ENCODE measurements at places on chromosomes 16 and 17.

GRCh38 chr17:68868708-68869107 lies 86.5 kb downstream of the ABCA8 start:
- no peak for DNase-seq

- DNase-seq = peak; percentile 53
These were observed 163.2 kb downstream of the SPECC1 start for GRCh38 chr17:20172376-20172775.

DNA sequence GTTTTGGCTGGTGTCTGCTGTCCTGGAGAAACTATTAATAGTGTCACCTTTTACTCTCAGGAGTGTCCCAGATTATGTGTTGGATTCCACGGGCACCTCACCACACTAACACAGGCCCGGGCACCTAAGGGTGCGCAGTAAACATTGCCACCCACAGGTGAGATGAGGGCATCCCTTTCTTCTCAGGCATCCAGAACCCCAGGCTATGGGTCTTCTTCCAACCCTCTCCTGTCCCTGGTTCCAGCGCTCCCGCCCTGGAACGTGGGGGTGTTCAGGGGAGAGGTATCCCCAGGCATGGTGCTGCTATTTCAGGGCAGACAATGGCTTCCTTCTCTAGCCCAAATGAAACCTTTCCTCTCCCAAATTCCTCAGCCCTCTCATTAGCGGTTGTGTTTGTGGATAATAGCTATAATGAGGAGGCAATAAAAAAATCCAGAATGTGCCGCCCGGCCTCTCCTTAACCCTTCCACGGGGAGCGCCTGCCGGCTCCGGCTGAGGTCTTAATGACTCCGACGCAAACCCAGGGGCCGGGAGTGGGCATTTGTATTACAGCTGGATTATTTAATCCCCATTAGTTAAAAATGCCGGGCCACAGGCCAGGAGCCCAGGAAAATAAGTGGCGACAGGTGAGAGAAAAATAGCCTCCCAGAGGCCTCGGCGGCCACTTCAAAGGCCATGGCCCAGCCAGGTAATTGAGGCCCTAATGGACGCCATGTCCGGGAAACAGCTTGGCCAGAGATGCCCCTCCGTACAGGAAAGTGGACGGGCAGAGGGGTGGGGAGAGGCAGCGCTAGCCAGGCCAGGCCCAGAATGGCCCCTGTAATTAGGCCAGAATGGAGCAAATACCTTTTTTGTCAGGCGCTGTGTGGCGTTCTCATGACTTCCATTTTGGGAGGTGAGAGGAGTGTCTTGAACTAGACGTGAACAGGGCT lies 102.8 kb downstream of the IRX5 start:
- DNase-seq = no peak

DNA sequence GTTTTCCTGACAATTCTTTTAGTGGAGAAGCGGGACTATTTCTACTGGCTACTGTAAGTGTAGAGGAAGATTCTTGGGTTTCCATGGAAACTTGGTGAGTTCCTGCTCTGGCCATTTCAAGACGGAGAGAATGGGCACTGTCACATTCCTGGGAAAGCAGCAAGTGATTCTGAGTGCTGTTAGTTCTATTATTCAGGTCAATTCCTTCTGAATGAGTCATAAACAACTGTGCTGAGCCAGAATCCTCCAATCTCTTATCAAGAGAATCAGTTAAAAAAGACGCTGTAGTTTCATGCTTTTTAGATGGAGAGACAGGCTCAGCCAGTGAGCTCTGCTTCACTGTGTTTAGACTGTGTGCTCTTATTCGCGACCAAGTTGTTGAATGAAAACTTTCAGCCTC lies 19.6 kb downstream of the AKAP10 start:
- DNase-seq = peak; percentile 69

DNA sequence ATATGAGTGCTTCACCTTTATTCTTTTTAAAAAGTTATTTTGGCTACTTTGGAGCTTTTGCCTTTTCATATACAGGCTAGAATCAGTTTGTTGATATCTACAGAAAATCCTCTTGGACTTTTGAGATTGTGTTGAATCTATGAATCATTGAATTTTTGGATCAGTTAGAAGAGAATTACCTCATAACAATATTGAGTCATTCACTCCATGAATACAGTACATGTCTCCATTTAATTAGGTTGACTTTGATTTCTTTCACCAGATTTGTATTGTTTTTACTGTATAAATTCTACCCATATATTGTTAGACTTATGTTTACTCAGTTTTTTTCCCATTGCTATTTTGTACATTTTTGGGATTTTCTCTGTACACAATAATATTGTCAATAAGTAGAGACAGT lies 54.4 kb downstream of the TAOK1 start:
- DNase-seq = no peak

- no peak for DNase-seq
These were observed 6.3 kb downstream of the ACSF3 start for GRCh38 chr16:89099905-89100304.

DNA sequence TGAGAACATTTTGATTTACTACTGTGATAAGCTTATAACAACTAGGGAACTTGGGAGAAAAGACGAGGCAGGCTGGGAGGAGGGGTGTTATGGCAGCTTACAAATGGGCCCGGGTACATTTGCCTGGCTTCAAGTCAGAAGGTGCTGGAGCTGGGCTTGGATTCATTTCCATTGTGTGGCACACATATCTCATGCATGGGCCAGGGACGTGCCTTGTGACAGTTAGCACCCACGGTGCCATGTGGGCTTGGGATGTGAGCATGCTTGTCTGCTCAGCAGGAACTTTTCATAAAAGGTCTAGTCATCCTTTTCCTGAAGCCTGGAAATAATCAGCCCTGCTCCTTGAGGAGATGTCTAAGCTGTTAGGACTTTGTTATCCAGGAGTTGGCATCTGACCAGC lies 572.2 kb downstream of the CDH13 start:
- DNase-seq = no peak

DNA sequence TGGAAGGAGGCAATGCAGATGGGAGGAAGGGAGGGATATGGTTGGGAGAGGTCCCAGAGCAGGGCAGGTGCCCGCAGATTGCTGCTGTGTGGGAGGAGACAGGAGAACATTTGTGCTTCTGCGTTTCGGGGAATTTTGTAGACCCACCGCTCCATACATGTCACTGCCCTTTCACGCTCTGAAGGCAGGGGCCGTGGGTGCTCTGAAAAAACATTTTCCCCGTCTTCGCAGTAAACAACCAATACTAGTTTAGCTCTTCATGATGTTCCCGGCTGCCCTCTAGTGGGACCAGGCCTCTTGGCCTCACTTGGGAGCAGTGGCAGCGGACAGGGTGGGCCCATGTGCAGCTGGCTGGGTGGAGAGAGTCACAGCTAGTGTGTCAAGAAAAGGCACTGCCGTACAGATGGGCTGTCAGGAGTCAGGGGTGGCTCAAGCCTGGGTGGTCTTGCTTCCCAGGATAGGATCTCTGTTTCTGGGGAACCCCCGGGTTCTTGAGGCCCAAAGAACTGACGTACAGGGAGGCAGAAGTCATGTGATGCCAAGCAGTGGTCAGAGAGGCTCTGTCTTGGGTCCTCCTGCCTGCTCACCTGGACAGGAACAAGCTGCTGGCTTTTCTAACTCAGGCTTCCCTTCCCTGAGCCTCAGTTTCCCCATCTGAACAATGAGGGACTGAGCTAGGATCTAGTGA lies 46.5 kb upstream of the CPNE2 start:
- peak; percentile 80 for DNase-seq

- no peak for DNase-seq
These were observed 9.4 kb downstream of the SCPEP1 start for GRCh38 chr17:56987283-56987834.

GRCh38 chr16:84924331-84925091 lies 86.8 kb downstream of the ZDHHC7 start:
- DNase-seq = no peak

DNA sequence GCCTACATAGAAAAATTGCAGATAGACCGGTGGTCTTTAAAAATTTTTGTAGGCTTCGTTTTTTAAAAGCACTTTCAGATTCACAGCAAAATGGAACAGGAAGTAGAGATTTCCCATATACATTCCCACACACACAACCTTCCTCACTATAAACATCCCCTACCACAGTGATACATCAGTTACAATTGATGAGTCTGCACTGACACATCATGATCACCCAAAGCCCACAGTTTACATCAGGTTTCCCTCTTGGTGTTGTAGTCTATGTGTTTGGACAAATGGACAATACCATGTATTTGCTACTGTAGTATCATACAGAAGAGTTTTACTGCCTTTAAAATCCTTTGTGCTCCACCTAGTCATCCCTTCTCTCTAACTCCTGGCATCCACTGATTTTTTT lies 113.9 kb upstream of the ADAMTS18 start:
- no peak for DNase-seq

GRCh38 chr17:34874478-34874877 lies 86.8 kb downstream of the CCT6B start:
- DNase-seq = no peak

DNA sequence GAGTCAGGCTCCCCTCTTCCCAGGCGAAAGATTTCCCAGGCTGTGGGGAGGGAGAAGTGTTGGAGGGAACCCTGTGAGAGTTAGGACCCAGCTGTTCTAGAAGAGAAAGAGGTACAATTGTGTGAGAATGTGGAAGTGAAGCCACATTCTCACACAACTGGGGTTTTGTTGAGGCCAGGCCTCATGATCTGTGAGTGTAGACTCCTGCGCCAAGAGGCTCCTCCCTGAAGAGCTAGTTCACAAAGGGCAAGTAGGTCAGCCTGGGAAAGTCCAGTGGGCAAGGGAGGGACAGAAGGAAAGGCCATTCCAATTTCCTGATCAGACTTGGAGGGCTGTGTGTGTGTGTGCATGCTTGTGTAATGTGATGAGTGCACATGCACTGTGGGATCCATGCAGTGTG lies 15.2 kb downstream of the CD300LF start:
- no peak for DNase-seq

DNA sequence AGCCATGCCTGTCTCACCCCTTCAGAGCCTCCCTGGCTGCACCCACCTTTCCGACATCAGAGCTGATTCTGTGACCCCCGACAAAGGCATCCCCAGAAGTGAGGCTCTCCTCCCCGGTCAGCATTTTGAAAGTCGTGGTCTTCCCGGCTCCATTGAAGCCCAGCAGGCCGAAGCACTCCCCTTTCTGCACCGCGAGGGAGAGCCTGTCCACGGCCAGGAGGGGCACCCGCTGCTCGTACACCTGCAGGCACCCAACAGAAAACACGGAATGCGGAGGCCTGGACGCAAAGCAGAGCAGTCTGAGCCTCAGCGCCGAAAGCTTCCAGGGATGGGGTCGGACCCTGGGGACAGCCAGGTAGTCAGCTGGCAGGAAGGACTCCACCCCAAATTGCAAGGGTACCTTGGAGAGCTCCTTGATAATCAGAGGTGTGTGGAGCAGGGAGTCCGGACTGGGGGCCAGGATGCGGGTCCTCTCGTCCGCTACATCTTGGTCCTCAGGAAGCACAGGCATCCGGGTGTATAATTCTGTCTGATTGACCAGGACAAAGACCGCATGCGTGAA lies 13.1 kb upstream of the RNPS1 start:
- DNase-seq = no peak

DNA sequence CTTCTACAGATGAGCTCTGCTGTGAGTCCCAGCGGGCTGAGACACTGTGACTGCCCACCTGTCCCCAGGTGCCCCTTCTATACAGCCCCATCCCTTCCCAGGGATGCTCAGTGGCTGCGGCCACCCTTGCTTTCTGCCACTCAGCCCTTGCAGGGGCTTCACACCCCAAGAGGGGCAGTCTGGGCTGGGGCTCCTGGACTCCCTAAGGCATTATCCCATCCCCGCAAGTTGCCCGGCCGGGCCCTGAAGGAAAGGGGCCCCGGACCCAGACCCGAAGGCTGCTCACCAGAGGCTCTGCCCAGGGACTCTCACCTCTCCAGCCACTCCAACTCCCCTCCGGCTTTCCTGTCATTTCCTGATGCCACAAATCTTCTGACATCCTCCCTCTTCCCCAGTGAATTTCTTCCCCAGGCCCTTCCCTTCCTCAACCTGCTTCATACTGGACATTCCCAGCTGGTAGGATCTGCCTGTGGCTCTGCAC lies 88.5 kb upstream of the TOB1 start:
- DNase-seq = no peak

GRCh38 chr16:15538507-15538906 lies 104.1 kb downstream of the BMERB1 start:
- no peak for DNase-seq

- no peak for DNase-seq
These were observed 711.8 kb downstream of the WWOX start for GRCh38 chr16:78811247-78811646.

GRCh38 chr16:27450196-27450549 lies 48.2 kb downstream of the IL21R start:
- DNase-seq = no peak

DNA sequence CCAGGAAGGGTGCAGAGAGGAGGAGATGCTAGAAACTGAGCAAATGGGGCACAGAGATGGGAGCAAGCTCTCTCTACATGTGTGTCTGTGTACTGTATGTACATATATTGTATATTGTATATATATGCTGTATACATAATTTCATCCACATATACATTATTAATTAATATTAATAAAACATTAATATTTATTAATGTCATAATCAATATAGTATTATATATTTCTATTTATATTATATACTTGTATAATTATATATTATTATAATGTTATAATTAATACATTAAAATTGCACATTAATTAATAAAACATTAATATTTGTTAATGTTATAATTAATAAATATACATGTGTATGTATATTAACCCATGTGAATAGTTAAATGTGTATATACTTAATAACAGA lies 31.5 kb upstream of the FOXF1 start:
- DNase-seq = no peak

DNA sequence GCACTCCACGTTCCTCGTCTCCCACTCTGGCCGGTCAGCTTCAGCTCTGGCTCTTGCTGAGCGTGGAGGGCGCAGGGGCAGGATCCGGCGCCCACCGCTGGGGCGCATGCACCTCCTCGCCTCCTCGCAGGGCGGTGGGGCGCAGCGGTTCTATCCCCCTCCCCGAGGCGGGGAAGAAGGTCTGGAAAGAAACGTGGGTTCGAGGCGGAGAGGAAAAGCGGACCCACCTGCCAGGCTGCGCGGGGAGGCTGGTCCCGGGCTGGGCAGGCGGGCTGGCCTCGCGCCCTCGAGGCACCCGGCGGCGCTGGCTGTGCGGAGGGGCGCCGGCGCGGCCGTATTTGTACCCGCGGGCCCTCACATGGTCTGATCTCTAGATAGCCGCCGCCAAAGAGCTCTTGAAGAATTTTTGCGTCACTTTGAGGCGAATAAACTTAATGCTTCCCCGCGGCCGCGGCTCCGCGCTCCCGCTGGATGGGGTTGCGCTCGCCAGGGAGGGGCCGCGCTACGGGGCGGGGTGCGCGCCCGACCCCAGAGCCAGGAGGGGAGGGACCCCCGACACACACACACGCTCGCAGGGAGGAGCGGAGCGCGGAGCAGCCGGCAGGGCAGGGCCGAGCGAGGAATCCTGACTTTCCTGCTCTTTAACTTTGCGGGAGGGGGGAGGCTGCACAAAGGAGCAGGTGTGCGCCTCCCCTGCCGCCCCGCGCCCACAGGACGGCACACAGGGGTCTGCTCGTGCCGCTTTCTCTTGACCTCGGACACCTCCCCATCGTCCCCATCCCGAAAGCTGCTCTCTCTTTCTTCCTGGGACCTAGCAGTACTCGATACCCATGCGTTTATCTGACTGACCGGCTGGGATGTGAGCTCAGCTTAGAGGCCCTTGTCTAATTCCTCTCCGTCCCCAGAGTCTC lies at the start of gene SLC6A4:
Gene SLC6A4 (minus strand): TSS at position 312 of the 911 bp plus-strand sequence. CDS start 13,739 bp downstream, outside the sequence.
- peak; percentile 60 for DNase-seq

GRCh38 chr16:48332978-48333377 lies 52.2 kb downstream of the SIAH1 start:
- no peak for DNase-seq
